ENCODE measurements at places on chromosomes 1 and 21.

- peak; percentile 65 for DNase-seq
Measured at GRCh38 chr1:83791821-83792437, 207.0 kb downstream of the TTLL7 start.

GRCh38 chr1:101316799-101317198 is 80.0 kb downstream of the S1PR1 start:
- DNase-seq = no peak

- no peak for DNase-seq
Measured at GRCh38 chr1:204123376-204123775, 28.5 kb downstream of the ETNK2 start.

- no peak for DNase-seq
Measured at GRCh38 chr21:28089599-28090441, 902.9 kb downstream of the LTN1 start.

GRCh38 chr1:192067360-192067759 is 90.9 kb upstream of the RGS18 start:
- no peak for DNase-seq

GRCh38 chr1:44321466-44321865 is 33.6 kb downstream of the ERI3 start:
- no peak for DNase-seq

DNA sequence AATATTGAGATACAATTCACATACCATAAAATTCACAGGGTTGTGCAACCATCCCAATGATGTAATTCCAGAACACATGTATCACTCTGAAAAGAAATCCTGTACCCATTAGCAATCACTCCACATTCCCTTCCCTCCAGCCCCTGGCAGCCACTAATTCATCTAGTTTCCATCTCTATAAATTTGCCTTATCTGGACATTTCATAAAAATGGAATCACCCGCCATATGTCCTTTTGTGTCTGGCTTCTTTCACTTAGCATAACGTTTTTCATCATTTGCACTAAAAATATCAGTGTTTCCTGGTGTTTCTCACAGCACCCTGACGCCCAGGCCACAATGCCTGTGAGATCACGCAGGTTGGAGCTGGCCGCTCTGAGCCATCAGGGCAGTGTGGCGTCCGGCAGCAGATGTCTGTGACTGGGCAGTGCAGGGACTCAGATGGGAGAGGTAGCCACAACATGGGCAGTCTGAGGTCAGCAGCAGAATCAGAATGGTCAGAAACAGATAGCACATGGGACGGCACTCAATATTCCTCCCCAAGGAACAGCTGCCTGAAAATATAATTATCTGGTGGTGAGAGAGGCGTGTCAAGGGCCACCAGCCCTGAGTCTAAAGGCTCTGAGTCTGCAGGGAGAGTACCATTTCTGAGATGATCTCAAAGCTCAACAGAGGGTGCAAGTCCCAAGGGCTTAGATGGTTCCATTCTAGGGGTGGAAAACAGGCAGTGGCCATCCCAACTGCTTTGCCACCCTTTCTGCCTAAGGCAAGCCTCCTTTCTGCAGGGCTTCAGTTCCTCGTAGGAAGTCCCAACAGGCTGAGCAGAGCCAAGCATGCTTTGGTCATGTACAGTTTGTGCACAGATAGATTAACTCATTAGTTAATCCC is 129.4 kb upstream of the EDN2 start:
- DNase-seq = peak; percentile 93

DNA sequence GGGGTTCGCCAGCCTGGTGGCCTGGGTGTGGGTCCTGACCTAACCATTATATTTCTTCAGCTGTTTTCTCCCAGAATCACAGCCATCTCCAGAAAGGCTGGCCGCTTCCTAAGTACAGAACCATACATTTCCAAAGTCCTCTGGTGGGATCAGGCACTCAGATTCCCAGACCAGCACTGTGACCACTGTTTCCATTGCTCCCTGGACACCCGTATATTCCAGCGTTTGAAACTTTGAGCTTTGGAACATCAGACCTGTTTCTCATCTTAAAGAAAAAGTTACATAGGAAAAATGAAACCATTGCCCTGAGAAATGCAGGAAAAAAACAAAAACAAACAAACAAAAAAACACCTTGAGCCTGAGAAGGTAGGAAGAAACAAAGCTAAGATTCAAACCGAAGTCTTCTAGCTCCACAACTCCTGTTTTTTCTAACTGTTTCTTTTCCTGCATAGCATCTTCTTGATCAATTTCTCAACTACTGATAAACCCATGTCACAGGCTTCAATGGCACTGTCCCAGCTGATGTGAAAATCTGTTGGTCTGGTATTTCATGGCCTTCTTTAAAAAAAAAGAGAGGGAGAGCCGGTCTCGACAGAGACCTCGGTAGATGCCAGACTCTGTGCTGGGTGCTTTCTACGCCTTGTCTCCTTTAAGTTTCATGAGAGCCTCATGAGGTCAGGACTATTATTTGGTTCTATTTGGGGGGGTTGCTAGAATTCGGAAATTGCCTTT is 221.3 kb downstream of the TOMM20 start:
- no peak for DNase-seq

DNA sequence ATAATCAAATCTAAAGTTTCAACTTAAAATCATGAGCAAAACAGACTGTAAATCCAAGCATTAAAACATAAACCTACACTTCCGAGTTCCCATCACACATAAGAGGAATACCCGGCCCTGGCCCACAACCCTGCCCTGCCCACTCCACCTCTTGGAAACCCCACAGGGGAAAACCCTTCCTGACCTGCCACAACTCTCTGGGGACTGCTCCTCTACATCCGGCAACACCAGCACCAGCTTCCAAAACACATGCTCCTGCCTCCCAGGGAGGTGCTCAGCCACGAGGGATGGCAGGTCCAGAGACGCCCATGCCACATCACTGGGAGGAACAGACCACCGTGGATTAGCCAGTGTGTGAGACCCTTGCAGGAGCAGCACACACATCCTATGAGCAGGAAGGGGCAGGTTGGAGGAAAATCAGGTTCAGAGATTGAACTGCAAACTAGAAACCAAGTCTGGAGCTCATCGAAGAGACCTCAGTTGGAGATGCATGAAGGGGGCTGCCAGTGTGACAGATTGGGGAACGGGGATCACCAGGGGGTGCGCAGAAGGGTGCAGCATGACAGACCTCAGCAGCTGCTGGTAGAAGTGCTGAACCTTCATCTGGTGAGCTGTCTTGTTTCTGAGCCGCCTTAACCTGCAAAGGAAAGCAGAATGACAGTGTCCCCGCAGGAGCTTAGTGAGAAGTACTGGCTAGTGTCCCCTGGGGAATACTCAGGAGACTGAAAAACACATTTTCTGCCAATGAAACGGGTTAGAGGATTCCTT is 25.8 kb upstream of the LSS start:
- DNase-seq = no peak

DNA sequence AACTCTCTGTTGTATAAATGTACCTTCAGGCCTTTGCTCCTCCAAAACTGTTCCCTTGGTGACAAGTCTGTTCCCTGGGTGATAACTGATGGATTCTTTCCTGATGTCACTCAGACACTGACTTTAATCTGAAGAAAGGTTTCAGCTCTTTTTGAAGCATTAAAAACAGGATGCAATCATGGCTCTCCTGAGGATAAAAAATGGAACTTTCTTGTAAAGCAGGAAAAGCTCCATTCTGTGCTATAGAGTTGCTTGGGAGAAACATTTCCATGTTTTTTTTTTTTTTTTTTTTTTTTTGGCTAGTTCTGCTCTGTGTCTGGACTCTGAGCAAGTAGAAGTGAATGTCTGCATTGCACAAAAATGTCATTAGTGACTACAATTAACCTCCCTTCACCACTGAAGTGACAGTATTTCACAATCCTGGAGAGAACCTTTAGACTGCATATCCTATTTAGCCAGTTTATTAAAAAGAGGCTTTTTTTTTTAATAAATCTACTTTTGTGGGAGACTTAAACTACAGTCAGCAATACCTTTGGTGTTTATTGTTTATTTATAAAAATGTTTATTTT is 101.7 kb upstream of the PRMT6 start:
- DNase-seq = no peak

DNA sequence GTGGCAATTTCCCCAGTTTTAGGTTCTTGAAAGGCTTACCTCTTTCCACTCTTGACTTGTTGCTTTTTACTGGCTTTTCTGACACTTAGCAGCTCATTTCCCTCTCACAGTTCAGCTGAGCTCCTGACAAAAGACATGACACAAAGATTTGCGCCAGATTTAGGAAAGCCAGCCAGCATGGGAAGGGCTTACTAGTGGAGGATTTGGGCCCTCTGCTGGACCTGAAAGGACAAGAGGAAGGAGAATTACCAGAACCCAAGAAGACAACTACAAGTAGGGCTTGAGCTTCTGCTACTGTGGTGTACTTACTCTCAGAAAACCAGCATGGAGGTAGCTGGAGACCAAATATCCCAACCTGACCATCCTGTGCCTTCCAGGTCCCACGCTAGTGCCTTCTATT is 784.5 kb downstream of the BRINP3 start:
- DNase-seq = no peak

DNA sequence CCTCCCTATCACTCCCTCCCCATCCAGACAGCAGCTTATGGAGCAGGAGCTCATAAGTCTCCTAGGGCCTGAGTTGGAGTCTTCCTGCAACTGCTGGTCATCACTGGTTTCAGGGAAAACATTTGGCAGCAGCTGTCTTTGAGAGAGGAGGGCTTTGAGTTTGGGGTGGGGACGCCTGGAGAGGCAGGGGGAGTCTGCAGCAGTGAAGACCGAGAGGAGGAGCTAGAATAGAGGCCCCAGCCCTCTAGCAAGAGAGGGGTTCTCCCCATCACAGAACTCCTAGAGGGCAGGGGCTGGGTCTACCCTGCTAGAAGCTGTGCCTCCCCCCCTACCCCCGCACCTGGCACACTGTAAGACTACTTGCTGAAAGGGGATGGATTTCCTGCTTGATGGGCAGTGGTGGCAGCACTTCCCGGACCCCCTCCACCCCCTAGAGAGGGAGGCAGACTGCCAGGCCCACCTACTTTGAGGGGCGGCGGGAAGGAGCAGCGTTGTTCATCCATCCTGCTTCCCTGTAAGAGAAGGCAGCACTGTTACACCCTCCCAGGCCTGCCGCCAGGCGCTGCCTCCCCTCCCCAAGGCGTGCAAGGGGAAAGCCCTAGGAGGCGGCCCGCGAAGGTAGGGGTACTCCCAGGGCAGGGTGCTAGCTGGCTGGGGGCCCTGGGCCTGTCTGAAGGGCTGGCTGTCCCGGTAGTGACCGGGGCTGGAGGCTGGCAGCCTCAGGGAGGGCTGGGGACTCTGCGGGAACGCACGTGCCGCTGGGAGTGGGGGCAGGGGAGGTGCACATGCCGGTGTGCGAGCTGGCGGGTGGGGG is 50.4 kb downstream of the RAP1GAP start:
- DNase-seq = peak; percentile 48

DNA sequence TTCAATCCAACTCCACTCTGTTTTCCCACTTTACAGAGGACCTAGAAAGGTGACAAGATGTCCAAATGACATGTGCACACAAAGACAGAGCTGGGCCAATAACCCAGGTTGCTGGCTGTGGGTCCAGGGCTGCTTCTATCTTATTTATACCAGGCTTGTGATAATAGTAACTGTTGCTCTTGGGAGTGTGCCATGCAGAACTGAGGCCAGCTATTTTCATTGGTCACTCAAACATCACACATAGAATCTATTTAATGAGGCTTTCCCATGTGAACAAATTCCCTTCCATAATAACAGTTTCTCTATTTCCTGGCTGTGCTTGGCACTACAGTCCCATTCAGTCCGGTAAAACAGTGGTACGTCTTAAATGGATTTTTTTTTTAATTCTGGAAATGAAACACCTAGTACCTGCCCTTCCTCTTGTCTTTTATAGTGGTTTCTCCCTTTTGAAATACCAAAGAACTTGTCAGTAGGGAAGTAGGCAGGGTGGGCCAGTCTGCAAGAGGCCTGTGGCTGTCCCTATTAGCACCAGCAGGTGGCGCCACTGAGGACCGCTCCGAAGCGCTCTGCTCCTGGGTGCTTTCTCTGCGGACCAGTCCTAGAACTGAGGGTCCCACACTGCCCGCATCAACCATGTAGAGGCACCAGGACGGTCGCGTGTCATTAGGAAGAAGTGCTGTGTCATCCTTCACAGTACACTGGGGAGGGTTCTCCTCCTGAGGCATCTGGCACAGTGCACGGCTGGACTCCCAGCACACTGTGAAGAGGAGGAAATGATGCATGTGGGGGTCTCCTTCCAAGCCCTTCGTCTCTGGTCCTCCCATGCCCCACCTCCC is 52.1 kb downstream of the GPR161 start:
- peak; percentile 16 for DNase-seq

GRCh38 chr1:219812491-219813203 is 115.7 kb downstream of the SLC30A10 start:
- DNase-seq = peak; percentile 50

DNA sequence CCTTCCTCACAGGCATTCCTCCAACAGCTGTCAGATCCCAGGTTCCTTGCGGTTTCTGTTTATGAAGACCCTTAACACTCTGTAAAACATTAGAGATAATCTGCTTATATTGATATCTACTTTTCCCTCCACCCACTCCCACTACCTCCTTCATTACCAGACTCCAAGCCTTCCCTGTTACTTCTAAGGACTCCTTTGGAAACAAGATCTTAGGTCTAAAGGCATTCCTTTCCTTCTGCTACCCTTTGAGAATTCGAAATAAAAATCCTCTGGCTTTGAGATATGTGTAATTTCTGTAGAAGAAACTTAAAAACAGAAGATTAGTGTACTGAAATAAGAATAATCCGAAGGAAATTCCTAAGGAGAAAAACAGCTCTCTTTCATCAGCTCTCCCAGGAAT is 23.7 kb upstream of the LYPLAL1 start:
- DNase-seq = peak; percentile 82

- no peak for DNase-seq
Measured at GRCh38 chr1:12232221-12232620, 2.4 kb downstream of the VPS13D start.

GRCh38 chr1:33424610-33425009 is 6.3 kb downstream of the PHC2 start:
- no peak for DNase-seq

GRCh38 chr1:77742011-77742555 is 17.6 kb downstream of the USP33 start:
- DNase-seq = no peak

DNA sequence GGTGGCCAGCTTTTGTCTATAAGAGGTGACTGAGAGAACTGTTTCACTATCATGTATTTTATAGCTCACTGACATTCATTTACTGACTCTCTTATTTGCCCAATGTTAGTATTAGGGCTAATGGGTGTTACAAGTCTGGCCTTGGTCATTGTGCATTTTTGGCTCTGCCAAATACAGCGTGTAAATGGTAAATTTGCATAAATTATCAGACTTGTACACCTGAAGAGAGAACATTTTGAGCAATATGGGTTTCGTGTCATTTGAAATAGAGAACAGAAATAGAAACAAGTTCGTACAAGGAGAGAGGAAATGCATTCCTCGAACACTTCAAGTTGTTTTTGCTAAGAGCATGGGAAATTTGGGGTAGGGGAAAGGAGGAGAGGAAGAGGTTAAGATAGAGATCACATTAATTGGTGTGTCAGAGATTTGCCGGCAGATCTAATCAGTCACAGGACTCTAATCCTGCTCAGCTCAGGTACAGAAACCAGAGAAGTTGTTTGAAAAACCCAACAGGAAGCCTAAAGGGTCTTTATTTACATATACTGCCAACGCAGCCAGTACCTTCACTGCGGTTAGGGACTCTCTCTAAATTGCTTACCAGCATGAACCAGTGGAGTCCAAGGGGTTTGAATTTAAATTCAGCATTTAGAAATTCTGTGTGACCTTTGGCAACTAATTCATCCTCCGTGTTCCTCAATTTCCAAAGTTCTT is 261.5 kb downstream of the GPATCH2 start:
- DNase-seq = peak; percentile 42

- no peak for DNase-seq
Measured at GRCh38 chr1:192534666-192535065, 40.9 kb upstream of the RGS1 start.

Measured in umbilical cord (tissue), 2 donors.